ENCODE measurements at places on chromosomes 5 and 9.

DNA sequence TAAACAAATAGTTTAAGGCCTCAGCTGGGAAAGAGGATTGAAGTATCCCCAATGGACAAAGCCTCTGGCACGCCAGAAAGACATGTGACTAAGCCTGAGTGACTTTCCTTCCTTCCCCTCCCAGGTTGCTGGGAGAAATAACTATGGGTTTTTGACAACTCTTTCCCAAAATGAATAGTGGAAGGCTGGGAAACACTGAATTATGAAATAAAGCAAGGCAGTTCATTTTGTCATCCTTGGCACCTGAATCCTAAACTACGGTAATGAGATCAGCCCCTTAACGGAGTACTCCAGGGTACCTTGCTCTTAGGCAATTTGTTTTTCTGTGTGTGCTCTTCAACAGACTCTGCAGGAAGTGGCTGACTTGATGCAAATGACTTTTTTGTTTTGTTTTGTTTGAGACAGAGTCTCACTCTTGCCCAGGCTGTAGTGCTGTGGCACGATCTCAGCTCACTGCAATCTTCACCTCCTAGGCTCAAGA, 75.2 kb downstream of the LMNB1 start:
- no peak overlapping the region for H3K27ac ChIP-seq
- H3K4me1 ChIP-seq = peaks cover 4% of the 10 kb centered on the region
- H3K36me3 ChIP-seq = no peaks in the 10 kb centered on the region
- DNase-seq = no peak
- H3K4me3 ChIP-seq = no peak overlapping the region

GRCh38 chr5:31408814-31409213, 123.1 kb downstream of the DROSHA start:
- H3K27me3 ChIP-seq = no peaks in the 10 kb centered on the region
- DNase-seq = no peak
- H3K4me1 ChIP-seq = peaks cover 10% of the 10 kb centered on the region
- no peak overlapping the region for H3K27ac ChIP-seq

DNA sequence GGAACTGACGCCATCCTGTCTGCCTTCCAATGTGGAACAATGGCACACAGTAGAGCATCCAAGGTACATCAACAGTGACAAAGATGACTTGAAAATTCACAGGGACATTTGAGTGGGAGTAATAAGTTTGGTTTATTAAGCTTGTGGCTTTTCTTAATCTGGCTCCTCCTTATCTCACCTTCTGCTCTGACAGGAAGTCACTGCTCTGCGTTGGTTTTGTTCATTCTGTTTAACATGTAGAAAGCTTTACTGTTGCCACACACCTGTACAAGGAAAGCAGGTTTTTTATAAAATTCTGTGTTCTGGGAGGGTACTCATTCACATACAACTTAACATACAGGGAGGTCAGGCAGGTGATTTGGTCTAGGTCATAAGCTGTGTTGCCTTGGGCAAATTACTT, 1.6 kb upstream of the GZMK start:
- DNase-seq = no peak
- H3K4me1 ChIP-seq = no peaks in the 10 kb centered on the region
- H3K4me3 ChIP-seq = no peak overlapping the region
- H3K36me3 ChIP-seq = no peaks in the 10 kb centered on the region

GRCh38 chr5:64806537-64806936, 37.8 kb downstream of the CWC27 start:
- H3K27ac ChIP-seq = no peak overlapping the region
- H3K27me3 ChIP-seq = no peaks in the 10 kb centered on the region
- H3K4me3 ChIP-seq = no peak overlapping the region
- no peaks in the 10 kb centered on the region for H3K36me3 ChIP-seq
- no peaks in the 10 kb centered on the region for H3K4me1 ChIP-seq

All from adrenal gland (tissue), 19 donors.